ENCODE measurements at places on chromosomes 5 and 9.

GRCh38 chr5:150069672-150070627 lies 16.4 kb downstream of the CSF1R start:
- no peak for DNase-seq

DNA sequence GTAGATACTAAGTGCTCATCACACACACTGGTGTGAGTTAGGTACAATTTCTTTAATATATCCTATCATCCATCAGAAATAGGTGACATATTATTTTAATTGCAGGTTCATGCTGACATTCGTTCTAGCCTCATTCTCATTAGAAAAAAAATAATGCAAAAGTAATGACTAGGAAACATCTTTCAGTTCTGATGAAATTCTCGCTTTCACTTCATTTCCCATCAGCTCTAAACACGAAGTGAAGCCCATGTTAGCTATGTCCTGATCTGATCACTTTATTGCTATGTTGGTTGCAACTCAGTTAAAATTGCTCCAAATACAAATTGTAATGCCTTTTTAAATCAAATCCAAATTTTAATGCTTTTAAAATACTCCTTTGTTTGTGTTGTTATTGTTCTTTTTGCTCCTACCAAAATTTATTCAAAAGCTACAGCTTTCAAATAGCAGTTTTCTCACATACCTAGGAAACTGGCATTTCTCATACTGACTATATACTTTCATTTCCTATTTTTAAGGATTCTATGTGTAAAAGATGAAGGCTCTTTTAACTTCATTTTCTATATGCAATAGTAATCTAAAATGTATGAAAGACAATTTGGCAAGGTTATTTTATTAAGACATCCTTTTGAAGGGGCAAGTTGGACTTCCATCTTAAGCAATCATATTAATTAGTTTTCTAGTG lies 1237.8 kb upstream of the ACO1 start:
- DNase-seq = no peak

DNA sequence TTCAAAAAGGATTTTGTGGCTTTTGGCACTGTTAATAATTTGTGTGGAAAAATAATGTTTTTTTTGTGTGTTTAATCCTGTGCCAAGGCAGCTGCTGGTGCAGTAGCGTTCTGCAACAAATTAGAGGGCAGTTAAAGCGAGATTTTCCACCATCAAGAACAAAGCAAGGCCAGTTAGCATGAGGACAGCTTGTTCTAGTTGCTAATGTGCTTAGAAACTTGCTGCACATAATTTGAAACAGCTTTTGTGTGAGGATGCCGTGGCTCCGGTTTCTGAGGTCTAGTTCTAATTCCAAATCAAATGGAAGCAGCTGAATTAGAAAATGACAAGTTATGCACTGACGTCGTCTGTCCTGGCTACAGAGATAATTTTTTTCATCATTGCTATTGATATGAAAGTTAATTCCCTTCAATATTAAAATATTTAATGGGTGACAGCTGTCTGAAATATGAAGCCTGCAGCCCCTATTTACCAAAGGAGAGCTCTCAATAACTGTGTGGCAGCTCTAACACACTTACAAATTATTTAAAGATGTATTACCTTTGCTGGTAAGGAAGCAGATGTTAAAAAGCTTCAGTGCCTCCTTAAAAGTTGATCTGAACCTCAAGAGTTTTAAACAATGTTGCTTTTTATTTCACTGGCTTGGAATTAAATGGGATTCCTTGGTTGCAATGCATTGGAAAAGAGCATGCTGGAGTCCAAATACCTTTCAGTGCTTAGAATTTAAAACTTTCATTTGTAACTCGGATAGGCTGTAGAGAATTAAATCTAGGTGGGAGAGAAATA lies 128.6 kb downstream of the SPATA31D1 start:
- no peak for DNase-seq

DNA sequence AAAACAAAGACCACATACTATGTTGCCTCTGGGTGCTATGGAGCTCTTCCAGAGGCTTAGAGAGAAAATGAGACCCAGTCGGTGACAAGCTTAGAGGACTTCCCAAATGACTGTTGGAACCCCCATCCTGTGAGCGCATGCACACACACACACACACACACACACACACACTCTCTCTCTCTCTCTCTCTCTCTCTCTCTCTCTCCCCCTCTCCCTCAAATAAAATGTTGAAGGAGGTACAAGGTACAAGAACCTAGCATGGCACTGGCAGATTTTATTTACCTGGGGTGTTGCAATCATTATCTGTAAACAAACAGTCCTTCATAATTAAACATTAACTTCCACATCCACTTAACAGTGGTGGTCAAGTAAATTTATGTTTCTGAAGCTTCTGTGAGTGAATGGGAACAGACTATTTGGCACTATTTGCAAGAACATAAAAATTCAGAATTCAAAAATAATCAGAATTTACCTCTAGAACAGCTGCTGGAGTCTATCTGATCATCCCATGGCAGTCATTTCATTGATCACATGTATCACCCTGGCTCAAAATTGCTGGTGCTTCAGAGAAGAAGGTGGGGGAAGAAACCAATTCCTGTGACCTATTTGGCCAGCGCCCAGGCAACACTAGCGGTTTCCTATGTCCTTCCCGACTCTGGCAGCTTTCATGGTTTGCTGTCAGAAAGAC lies 24.9 kb downstream of the TRPM3 start:
- DNase-seq = no peak

Data from kidney capillary endothelial cell (primary cell).